T47D (cell line): ENCODE measurements at places on chromosomes 7 and 10.

DNA sequence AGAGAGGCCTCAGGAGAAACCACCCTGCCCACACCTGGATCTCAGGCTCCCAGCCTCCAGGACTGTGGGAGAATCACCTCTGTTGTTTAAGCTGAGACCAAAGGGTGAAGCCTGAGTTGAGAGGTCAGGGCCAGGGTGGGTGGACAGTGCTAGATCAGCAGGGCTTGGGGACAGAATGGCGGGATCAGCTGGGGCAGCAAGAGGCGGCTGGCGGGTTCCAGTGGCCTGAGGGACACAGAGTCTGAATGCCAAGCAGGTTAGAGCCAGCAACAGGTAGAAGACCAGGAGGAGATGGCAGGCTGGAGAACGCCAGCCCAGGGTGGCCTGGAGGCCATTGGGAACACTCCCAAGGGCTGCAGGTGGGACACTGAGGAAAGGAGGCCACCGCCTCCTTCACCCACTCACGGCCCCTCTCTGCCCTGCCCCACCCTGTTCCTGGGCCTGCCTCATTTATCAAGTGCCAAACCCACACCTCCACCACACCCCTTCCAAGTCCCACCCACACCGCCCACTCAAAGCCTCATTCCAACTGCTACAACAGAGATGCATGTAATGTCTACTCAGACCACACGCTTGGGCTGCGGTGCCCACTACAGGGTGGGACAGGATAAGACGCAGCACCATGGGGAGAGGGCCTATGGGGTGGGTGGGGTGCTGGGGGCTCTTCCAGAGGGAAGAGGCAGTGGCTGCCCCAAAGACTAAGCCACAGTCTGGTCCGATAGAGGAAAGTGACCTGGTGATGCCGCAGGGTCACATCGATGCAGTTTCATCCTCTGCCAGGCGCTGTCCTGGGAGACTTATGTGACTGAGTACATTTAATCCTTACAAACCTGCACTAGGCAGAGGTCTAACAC, 173.9 kb downstream of the TNS3 start:
- no peak for DNase-seq

- no peak for DNase-seq
These were observed 21.6 kb upstream of the PPA1 start for GRCh38 chr10:70254778-70255328.

DNA sequence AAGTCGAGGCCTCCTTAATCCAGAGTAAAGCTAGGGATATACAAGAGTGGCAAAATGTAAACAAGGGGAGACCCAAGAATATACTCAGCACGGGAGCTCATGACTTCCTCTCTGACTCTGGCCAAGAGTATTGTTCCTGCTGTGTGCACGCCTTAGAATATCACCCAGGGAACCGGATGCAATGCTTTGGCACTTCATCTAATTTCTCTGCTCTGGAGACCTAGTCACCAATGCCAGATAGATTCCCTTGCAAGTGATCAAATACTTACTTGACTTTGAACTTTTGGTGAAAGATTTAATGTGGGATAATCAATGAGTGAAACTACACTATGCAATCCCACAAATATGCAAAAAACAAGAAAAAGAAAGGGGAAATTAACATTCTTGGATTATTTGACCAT, 695.5 kb downstream of the INHBA start:
- DNase-seq = no peak

DNA sequence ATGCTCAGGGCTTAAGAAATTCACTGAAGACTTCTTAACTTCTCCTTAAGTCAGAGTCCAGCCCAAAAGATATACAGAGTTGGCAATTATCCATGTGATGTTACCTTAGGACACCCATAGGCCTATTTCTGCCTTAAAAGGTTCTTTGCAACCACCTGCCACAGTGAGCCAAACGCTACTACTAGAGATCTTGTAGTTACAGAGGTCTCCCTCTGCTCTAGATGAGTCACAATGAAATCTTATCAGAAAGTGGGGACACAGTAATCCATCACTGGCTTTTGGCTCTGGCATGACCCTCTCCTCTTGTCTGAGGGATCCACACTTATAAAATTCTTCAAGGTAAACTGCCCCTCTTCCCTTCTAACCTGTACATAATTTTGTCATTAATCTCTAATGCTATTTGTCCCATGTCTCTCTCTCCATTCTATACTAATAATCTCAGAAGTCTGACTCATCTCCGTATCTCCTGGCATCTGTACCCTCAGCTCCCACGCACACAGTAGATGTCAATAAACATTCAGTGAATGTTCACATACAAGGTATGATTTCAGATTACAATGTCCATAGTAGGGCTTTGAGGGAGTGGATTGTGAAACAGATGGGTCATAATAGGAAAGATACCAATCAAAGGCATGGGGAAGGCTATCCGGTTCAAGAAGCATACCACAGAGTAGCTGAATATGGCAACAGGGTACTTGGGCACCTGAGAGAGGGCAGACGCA, 112.1 kb downstream of the SGMS1 start:
- no peak for DNase-seq

DNA sequence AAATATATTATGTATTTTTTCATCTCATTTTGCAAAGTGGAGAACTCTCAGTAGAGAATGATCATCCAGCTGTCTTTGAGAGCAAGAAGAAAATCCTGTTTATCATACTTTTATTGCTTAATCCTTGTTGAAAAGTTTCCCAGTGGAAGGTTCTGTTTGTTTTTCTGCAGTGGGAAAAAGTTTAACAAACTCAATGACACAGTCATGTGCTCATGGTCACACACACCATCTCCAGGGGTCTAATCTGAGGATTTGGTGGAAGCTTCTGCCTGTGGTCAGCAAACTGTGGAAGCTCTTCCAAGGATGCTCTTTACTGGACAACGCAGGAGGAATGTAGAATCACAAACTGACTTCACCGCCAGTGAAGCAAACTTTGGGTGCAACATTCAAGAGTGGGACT, 1003.9 kb downstream of the SORCS3 start:
- no peak for DNase-seq

DNA sequence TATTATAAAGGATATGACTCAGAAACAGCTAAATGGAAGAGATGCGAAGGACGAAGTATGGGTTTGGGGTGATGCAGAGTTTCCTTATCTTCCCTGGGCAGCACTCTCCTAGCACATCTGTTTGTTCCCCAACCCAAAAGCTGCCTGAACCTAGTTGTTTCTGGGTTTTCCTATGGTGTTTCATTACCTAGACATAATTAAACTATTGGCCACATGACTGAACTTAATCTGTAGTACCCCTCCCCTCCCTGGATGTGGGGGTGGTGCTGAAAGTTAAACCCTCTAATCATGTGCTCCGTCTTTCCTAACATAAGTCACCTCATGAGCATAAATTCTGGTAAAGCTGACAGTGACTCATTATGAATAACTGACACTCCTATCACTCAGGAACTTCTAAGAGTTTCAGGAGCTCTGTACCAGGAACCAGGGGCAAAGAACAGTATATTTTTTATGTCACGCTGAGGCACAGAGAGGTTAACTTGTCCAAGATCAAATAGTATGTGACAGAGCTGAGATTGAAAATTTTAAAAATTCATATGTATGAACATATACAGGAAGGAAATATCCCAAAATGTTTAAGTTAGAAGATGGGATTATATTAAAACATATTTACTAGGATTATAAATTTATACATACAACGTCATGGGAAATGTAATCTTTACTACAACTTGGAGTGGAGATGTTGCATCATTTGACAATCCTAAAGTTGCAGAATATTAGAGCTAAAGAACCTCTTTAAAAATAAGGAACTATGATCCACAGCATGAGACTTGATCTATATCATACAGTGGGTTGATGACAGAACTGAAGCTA, 4.8 kb downstream of the STRIP2 start:
- DNase-seq = no peak
